ENCODE measurements at places on chromosomes 6 and 20.
A peak's percentile ranks its signal among the peaks of the same experiment; 100 is the strongest.

DNA sequence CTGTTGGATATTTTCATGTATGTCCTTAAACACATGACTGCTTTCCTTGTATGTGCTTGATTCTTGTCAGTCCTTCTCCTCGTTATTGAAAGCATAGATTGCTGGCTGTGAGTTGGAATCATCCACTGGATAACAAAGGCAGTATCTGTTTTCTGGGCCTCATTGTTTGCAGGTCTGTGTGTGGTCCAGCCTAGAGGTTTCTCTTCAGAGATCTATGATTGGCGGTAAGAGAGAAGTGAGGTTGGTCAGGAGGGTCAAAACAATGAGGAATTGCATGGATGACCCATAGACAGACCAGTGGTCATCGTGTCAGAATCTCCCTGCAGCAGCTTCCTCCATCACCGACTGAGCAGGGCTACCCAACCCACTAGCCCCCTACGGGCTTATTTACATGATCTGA, 915.0 kb downstream of the KIF16B start:
- DNase-seq: no peak

- DNase-seq: no peak
These were observed 35.9 kb upstream of the FAM135A start for GRCh38 chr6:70377372-70377771.

- no peak for DNase-seq
These were observed 319.7 kb upstream of the MAN1A1 start for GRCh38 chr6:119669221-119669620.

DNA sequence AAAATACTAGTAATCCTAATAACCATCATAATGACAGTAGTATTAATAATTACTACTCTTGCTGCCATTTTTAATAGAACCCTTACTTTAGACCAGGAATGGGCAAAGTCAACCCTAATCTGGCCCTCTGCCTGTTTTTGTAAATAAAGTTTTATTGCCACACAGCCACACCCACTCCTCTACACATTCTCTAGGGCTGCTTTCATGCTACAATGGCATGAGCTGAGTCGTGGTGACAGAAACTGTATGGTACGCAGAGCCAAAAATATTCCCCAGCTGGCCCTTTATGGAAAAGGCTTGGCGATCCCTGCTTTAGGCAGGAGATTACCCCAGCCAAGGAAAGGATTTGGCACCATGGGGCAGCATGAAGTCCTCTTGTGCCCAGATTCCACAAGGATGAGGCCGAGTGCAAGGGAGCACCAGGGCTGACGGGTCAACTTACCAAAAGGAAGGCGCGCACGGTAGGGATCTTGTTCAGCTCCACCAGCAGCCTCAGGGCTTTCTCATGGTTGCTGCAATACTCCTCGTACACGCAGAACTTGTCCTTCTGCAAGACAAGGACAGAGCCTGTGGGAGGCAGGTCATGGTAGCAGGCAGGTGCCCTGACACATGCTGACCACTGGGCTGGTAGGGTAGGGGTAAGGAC, 93.6 kb downstream of the PREX1 start:
- no peak for DNase-seq

DNA sequence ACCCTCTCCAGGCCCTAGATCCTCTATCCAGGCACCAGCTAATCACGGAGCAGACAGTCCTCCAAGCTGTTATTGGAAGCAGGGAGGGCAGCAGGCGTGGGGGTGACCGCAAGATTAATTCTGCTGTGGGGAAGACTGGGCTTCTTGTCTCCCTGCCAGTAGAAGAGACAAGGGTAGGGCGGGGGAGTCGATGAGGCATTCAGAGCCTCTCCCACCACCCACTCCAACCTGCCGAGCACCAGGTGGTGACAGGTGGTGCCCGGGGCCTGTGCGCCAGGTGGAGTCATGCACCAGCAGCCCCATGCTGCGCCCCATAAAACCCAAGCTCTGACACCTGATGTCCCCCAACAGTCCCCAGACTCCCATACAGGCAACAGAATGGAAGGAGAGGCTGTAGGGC, 89.6 kb downstream of the CDH22 start:
- DNase-seq: peak; percentile 41

GRCh38 chr20:8851446-8851845, 217.4 kb upstream of the PLCB4 start:
- no peak for DNase-seq

DNA sequence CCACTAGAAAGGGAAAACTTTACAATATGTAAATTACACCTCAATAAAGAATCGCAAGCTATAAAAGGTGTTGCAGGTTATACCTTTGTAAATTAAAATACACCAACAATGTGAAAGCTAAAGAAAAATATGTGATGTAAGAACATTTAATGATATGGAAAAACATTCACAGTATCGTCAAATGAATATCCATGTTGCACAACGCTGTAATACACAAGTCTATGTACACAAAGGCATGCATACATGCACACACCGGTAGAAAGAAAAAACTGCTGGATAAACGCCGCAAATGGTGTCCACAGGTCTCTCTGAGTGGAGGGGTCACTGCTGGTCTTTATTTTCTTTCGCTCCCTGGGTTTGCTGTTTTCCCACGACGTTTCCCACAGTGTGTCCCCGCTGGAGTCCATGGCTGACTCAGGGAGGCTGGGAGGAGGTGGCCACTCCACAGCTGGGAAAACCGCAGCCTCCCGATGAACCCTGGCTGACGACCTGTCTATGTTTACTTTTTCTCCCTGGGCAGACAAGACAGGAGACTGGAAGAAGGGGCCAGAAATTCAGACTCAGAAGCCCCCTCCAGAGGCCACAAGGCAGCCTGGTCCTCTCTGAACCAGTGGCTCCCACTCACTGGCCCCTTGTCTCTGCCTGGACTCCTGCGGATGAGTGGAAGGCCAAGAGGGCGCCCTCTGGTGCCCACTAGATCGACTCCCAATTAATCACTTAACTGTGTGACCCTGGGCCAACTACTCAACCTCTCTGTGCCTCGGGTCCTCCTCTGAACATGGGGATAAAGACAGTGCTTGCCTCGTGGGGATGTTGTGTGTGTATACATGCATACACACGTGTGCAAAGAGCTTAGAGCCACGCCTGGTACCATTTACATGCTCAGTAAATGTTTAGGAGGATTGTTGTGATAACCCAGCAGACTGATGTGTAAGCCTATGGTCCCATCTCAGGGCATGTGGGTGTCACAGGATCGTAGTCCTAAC, 12.8 kb upstream of the BPI start:
- DNase-seq: peak; percentile 71

GRCh38 chr6:13281686-13282085, 46.7 kb downstream of the TBC1D7 start:
- DNase-seq: no peak

DNA sequence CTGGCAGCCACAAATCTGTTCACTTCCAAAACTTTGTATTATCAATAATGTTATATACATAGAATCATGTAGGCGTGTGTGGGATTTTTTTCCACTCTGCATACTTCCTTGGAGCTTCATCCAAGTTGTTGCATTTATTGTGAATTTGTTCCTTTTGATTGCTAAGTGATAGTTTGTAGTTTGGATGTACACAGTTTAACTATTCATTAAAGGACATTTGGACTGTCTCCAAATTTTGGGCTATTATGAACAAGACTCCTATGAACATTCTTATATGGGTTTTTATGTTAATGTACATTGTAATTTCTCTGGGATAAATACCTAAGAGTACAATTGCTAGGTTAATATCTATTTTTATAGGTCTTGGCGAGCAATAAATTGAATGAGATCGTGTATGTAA, 36.2 kb upstream of the GCNT2 start:
- no peak for DNase-seq

DNA sequence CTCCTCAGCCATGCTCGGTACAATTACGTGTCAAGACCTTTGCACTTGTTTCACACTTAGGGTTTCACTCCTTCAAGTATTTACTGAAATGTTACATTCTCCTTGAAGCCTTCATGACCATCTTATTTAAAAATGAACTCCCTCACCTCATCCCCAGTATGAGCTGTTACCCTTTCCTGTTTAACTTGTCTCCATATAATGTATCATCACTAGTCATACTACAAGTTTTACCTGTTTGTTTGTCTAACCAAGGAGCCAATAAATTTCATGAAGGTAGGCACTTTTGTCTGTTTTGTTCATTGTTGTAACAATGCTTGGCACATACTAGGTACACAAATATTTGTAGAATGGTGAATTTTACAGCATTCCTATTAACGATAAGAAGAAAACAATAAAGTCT, 46.1 kb upstream of the MTRF1L start:
- no peak for DNase-seq

- DNase-seq: no peak
These were observed 258.8 kb downstream of the GMPR start for GRCh38 chr6:16496991-16497801.

- DNase-seq: peak; percentile 22
These were observed 22.4 kb downstream of the ZNF311 start for GRCh38 chr6:28982476-28983266.

DNA sequence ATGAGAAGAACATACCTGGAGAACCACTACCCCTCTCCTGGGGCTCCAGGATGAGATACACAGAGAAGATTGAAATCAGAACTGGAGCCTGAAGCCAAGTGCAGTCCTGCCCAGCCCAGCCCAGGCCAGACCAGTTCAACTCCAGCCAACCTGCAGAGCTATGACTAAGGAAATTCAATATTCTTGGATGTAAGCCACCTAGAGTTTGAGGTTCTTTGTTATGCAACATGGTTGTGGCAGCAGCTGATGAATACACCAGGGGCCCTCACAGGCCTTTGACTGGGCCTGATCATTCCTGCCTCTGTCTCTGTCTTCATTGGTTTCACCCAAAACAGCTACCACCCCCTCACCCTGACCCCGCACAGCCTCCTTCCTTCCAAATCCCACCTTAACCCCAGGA, 167.8 kb downstream of the LRFN2 start:
- no peak for DNase-seq

DNA sequence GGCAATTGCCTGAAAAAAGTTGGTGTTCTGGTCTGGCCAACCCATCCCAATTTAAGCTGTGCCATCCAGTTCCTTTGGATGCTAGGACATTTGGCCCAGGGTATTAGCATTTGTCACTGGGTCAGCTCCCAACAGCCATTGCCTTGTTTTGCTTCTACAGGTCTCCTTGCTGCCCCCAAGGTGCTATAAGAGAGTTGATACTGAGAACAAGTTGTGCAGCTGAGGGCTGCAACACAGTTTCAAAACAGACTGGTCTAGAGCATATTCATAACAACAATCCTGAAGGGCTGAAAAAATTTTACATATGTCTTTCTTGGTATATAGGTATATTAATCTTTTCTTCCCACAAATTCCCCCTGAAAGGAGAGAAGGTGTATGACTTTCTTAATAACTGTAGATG, 61.0 kb downstream of the LYRM4 start:
- DNase-seq: no peak

DNA sequence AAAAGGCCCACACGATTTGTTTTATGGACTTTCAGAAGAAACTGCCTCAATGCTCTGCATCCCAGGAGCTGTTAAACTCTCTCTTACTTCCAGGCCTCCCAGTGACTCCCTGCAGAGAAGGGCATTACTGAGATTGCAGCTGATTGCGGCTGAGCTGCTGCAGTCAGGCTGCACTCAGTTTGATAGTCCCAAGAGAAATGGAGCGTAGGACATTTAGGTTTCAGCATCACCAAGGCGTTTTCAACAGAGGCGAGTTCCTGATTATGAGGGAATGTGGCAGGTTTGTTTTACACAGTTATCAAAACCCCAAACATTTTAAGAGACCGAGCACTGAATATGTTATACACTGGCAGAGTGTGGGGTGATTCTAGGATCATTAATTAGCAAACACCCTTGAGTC, 145.6 kb downstream of the TBX18 start:
- DNase-seq: no peak

DNA sequence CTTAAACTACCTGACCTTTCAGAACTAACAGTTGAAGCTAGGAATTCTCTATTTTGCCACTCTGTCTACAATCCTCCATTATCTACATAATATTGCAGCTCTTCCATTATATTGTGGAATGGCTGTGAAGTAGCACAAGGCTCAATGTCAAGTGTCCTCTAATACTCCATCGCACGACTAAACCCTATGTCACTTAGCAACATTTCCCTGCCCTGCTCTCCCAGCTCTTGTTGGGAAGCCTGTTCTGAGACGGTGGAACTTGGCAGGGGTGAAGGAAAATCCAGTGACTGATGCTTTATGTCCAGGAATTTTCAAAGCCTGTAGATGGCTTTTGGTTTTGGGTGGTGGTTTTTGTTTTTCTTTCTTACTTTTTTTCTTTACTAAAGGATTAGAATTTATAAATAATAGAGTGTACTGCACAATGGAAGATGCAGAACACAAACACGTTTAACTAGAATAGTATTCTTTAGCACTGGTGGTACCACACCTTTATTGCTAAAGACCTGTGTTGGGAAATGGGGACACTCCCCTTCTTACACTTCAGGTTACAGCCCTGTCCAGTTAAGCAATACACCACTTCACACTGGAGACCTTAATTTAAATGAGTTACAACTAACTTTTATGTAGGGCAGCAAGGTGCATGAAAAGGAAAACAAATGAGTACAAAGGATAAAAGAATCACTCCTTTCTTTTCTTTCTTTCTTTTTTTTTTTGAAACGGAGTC, 20.7 kb upstream of the AMD1 start:
- no peak for DNase-seq

GRCh38 chr6:151534576-151534975, 40.8 kb downstream of the CCDC170 start:
- no peak for DNase-seq

DNA sequence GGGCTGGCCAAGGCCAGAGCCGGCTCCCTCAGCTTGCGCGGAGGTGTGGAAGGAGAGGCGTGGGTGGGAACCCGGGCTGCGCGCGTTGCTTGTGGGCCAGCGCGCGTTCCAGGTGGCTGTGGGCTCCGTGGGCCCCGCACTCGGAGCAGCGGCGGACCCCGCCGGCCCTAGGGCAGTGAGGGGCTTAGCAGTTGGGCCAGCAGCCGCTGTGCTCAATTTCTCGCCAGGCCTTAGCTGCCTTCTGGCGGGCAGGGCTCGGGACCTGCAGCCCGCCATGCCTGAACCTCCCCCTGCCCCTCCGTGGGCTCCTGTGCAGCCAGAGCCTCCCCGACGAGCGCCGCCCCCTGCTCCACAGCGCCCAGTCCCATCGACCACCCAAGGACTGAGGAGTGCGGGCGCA, 108.4 kb downstream of the GMPR start:
- no peak for DNase-seq

DNA sequence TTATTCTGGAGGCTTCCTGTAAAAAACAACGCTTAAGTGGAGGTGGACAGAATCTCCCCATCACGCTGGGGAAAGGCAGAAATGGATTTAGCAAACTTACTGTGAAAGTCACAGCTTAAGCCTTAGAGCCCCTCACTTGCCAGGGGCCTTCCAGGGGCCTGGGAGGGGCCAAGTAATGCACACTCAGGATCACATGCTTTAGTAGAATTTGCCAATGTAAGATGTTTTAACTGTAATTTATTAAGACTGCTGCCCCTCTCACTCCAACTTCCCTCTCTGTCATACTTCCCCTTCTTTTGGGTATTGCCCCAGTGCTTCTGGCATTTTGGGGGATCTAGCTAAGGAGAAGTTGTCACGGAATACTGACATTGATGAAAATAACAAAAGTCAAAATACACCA, 12.6 kb upstream of the ADA start:
- no peak for DNase-seq

- DNase-seq: no peak
These were observed 1.6 kb downstream of the TFAP2C start for GRCh38 chr20:56630506-56631317.
